Hematopoietic multipotent progenitor cell treated with erythropoietin and hydrocortisone succinate and interleukin-3 and kit ligand, for 8 days (in vitro differentiated cells): ENCODE measurements at places on chromosomes 12 and 14.

DNA sequence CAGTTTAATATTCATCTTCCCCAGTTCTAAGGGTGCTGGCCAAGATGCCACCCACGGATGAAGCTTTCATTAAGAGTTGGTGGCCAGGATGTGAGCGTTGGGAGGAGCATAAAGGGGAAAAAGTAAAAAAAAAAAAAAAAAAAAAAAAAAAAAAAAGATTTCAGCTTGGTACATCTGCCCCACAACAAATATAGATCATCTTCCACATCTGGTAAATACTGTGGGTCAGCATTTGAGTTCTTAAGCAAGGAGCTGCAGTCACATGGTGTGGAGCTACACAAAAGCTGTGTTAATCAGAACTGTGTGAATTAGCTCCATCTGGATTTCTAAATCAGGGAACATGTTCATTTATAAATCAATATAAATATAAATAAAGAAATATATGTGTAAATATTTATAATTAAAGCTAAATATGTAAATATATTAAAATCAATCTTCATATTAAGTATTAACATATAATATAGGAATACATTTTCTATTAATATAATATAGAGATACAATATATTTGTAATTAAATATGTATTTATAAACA is 262.3 kb downstream of the NUAK1 start:
- DNase-seq = no peak

GRCh38 chr14:47327336-47327735 is 348.1 kb downstream of the MDGA2 start:
- DNase-seq = no peak

DNA sequence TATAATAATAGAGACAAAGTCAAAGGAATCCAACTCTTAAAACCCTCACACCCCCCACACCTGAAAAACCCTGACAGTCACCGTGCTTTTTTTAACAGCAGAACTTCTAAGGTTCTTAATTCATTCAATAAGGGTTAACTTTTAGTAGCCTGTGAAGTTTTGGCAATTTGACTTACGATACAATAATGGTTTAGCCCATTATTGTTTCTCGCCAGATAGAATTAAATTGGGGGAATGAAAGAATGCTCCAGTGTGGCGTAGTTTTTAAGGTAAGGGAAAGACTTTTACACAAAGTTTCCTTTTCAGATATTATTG is 604 bp upstream of the MAGOHB start:
- no peak for DNase-seq

- no peak for DNase-seq
Observed at GRCh38 chr14:102346645-102347044, 16.0 kb downstream of the CINP start.

- DNase-seq = no peak
Observed at GRCh38 chr12:4909410-4909733, 333 bp upstream of the KCNA1 start.

DNA sequence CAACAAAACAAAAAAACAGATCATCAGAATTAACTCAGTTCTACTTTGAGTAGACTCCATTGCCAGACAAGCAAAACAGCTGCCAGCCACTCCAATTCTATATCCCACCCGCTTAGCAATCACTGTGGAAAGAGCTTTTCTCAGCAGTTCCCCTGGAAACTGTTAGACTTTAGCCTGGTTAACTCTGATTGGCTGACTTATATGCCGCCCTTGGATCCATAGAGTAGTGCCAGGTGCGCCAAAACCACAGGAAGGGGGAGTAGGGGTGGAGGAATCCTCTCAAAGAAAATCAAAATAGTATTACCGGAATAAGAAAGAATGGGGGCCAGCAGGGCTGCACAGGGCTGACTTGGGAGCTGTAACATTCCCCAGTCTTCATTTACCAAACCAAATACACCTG is 5.4 kb upstream of the EML5 start:
- DNase-seq = no peak

- no peak for DNase-seq
Observed at GRCh38 chr14:72961579-72962335, 35.5 kb downstream of the DCAF4 start.

DNA sequence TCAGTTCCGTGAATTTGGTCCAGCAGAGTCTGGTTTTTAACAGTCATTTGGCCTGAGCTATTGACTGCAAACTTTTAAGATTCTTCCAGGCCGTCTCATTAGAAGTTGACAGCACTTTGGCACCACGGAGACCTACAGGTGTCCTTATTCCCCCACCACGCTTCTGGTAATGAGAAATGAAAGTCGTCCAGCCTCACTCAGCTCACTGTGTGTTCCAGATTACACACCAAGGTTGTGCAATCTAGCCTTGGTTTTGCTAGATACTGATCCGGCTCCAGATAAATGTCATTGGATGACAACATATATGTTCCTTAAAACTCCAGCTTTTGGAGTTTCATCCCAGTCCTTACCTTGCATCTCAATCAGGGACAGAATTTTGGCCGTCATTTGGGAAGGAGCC is 210.4 kb downstream of the CHST11 start:
- no peak for DNase-seq

DNA sequence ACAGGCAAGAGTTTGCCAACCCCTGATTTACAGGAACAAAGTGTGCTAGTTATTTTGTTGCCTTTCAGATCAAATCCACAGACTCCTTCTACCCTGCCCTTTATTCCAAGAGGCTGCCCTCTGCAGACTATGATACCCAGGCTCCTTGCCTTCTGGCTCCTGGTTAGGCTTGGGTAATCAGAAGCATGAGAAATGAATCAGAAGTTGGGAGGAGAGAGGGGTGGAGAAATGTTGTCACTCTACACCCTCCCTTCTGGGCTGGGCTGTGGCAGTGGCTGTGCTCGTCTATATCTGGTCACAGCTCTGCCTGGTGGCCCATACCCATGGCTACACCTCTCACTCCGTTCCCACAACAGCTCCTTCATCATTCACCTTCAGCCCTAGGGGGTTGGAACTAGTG is 204.6 kb upstream of the PLXNC1 start:
- peak; percentile 32 for DNase-seq

GRCh38 chr12:80716696-80717469 is at the start of gene MYF5:
MYF5 (plus strand) TSS chr12:80716912; CDS start chr12:80717064, 152 bp downstream.
- no peak for DNase-seq

GRCh38 chr12:49332441-49332861 is 4.5 kb downstream of the C1QL4 start:
- no peak for DNase-seq

DNA sequence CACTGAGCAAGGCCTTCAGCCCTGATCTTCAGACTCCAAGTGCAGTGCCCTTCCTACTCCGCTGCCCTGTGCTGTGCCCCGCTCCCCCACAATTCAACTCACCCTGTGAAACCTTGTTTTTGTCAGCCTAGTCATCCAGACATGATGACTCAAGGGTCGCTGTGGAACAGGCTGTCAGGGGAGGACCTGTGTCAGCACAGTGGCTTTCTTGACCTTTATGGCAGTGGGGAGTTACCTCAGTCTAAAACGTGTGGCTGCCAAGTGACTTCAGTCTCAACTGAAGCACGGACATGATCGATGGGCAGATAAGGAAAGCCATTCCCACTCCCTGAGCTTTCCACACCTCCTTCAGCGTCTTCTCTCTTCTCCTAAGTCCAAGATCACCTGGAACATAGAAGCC is 16.3 kb upstream of the FLVCR2 start:
- DNase-seq = no peak
